ENCODE measurements at places on chromosomes 16 and 17.

DNA sequence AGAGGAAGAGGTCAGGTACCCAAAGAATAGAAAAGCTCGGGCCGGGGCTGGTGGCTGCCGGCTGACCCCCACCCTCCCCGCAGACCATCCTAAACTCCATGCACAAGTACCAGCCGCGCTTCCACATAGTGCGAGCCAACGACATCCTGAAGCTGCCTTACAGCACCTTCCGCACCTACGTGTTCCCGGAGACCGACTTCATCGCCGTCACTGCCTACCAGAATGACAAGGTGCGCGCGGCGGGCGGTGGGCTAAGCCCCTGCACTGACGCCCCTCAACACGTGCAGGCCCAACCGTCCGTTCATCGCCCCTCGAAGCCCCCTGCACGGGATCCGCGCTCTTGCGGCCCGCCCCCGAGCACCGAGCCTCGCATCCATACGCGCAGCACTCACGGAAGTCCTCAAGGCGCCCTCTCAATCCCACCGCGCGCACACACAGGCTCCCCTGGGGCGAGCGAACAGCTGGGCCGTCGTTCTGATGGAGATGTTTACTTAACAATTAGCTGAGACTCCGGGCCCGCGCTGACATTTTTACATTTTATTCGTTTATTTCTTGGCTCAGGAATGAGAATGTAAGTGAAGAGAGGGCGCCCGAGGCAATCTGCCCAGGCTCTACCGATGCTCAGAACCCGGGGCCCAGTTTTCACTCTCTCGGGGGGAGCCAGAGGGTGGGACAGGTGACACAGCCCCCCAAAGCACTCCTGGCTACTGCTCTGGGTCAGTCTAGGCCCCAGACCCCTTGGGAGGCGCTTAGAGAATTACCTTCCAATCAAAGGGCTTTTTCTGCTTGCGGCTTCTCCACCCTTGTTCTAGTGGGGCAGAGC lies 3.5 kb downstream of the TBX2 start:
- no peak for DNase-seq

- no peak for DNase-seq
These were observed 57.0 kb downstream of the BMERB1 start for GRCh38 chr16:15491411-15491810.

GRCh38 chr17:17391668-17392370 lies 85.0 kb upstream of the MED9 start:
- DNase-seq: no peak

- DNase-seq: no peak
These were observed 49.0 kb upstream of the ENPP7 start for GRCh38 chr17:79681628-79682261.

DNA sequence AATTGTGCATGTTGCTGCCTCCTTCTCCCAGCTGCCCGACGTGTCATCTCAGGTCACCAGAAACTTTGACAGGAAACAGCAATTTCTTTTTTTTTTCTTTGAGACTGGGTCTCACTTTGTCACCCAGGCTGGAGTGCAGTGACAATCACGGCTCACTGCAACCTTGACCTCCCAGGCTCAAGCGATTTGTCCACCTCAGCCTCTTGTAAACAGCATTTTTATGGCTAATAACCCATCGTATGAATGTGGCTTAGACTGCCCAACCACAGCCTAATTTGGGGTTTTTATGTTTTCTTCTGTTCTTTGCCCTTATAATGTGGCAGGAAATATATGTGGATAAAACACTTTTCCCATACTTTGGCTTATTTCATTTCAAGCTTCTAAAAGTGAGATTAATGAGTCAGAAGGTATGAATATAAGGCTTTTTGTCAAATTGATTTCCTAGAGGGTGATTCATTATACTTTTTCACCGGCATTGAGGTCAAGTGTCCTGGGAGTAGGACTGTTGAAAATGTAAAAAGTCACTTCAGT lies 31.0 kb upstream of the SLC5A10 start:
- DNase-seq: no peak

DNA sequence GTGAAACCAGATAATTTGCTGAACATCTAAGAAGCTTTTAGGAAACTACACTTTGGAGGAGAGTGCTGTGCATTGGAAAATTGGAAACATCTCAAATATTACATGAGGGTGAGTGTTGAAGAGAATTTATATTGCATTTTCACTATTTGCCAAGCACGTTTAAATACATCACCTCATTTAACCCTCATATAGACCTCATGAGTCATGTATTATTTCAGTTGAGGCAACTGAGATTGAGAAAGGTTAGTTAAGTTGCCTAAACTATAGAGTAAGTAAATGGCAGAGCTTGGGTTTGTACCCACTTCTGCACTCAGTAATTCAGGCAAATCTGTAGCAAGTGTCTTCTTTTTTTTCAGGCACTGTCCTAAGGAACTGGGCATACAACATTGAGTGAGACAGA lies 3.7 kb upstream of the NLK start:
- DNase-seq: no peak

DNA sequence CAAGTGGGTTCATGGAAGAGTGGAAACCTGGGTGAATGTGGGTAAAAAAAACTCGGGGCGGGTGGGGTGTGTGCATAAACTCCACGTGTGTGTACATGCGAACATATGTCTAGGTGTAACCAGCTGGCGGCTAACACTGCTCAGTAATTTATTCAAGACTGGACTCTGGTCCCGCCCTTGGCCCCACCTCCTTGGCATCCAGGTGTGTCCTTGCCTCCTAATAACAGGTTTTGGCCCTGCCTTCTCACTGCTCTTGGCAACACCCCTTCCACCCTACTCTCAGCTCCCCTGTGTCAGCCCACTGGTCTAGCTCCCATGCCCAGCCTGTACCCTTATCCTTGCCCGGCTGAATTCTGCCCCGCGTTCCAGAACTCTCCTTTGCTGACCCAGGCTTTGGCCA lies 8.3 kb downstream of the FLII start:
- DNase-seq: no peak

DNA sequence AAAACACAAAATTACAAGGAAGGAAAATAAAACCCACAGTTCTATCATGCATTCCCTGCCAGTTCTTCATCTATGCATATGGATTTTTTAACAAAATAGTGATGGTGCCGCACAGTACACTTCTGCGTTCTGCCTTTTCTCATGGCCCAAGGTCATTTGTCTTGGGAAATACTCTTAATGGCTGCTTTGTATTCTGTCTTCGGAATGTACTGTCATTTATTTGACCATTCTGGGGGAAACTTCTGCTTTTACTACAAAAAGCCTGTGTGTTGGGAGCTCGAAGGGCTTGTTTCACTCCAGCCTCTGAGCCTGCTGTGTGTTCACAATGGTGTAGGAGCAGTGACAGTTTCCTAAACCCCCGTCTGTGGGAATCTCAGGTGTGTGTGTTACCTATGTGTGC lies 82.8 kb upstream of the SEC14L1 start:
- DNase-seq: no peak

GRCh38 chr17:55735731-55736405 lies 13.2 kb upstream of the TMEM100 start:
- DNase-seq: no peak

DNA sequence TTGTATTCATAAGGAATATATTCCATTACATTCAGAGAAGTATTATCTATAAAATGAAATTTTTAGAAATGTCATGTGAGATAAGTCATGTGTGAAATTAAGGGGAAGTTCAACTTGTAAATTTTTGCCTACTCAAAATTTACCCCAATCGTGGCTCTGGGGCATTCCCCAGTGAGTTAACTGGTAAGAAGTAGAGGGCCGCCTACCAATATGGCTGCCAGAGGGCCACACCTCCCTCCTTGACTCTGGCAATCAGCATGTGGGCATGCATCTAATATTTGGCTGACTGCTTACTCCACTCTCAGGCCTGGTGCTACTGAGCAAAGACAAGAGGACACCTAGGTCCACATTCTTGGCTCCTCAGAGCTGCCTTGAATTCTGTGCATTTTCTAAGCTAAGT lies 39.7 kb upstream of the CNTNAP4 start:
- no peak for DNase-seq

DNA sequence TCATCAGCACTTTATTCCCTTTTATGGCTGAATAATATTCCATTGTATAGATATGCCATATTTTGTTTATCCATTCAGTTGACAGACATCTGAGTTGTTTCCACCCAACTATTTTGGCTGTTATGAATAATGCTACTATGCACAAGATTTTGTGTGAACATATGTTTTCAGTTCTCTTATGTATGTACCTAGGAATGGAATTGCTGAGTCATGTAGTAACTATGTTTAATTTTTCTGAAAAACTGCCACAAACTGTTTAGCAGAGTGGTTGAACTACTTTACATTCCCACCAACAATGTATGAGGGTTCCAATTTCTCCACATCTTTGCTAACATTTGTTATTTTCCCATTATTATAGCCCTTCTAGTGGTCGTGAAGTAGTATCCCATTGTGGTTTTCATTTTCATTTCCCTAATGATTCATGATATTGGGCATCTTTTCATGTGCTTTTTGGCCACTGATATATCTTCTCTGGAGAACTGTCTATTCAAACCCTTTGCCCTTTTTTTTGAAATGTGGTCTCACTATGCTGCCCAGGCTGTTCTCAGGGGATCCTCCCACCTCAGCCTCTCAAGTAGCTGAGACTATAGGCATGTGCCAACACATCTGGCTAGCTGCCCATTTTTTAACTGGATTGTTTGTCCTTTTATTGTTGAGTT lies 26.3 kb downstream of the SMURF2 start:
- DNase-seq: no peak

GRCh38 chr16:57999366-57999970 lies 1.0 kb downstream of the ZNF319 start:
- peak; percentile 7 for DNase-seq

GRCh38 chr16:79170555-79171246 lies 429.8 kb downstream of the MAF start:
- DNase-seq: no peak

- no peak for DNase-seq
These were observed 191.2 kb downstream of the MSI2 start for GRCh38 chr17:57447357-57447989.

- DNase-seq: peak; percentile 22
These were observed 20.3 kb upstream of the HOXB9 start for GRCh38 chr17:48646183-48647102.

GRCh38 chr16:75590920-75591843 lies 25.0 kb downstream of the GABARAPL2 start:
- DNase-seq: no peak

GRCh38 chr17:29158096-29158487 lies 22.1 kb downstream of the MYO18A start:
- DNase-seq: no peak

DNA sequence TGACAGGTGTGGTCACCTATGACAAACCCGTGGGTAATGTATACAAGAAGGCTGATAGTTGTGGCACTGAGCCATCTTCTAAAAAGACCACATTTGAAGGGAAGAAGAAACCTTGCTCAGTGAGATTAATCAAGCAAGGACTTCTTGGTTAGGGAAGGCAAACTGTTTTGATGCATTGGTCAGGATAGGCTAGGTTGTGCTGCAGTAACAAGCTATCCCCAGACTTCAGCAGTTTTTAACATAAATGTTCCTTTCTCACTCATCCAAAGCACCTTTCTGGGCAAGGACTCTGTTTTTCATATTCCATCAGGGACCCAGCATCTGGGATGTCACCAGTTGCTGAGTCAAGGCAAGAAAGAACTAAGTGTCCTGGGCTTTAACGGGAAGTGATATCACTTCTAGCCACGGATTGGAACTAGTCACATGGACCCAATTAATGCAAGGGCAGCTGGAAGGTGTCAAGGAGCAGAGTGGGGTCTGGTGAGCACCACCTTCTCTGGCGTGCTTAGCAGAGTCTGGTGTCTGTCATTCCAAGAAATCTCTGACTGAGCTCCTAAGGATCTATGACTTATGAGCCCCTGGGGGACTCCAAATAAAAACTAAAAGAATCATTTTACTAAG lies 52.0 kb upstream of the CCL2 start:
- no peak for DNase-seq

GRCh38 chr17:80825471-80826345 lies 165.9 kb upstream of the CHMP6 start:
- DNase-seq: no peak

DNA sequence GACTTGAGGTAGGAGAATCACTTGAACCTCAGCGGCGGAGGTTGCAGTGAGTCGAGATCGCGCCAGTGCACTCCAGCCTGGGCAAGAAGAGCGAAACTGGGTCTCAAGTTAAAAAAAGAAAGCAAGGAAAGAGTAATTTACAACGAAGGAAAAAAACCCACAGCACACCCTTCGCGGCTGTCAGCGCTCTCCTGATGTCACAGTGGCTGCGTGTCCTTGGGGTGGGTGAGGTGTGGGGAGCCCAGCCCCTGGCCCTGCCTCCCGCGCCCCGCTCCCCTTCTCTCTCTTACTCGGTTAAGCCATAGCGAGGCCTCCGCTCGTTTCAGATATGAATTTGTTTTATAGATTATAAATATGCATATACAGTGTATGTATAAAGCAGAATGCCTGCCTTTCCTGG lies 740 bp upstream of the JPT2 start:
- DNase-seq: no peak

- no peak for DNase-seq
These were observed 24.4 kb downstream of the NAA60 start for GRCh38 chr16:3467921-3468320.

DNA sequence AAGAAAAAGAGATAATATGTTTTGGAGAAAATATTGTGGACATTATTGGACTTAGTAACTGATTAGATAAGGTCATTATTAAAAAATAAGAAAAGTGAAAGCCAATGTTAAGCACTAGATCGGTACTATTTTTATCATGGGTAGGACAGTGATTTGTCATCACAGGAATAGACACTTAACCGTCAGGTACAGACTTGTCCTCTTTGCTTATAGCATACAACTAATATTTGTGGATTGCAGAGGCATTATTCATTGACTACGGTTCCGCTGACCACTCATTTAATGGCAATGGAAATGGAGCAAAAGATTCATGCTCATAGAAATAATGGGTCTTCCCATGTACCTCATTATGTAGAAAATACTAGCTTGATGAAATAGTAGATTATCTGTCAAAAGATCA lies 596.3 kb upstream of the CA10 start:
- no peak for DNase-seq

- DNase-seq: no peak
These were observed 10.3 kb downstream of the SLC47A2 start for GRCh38 chr17:19705771-19706770.

DNA sequence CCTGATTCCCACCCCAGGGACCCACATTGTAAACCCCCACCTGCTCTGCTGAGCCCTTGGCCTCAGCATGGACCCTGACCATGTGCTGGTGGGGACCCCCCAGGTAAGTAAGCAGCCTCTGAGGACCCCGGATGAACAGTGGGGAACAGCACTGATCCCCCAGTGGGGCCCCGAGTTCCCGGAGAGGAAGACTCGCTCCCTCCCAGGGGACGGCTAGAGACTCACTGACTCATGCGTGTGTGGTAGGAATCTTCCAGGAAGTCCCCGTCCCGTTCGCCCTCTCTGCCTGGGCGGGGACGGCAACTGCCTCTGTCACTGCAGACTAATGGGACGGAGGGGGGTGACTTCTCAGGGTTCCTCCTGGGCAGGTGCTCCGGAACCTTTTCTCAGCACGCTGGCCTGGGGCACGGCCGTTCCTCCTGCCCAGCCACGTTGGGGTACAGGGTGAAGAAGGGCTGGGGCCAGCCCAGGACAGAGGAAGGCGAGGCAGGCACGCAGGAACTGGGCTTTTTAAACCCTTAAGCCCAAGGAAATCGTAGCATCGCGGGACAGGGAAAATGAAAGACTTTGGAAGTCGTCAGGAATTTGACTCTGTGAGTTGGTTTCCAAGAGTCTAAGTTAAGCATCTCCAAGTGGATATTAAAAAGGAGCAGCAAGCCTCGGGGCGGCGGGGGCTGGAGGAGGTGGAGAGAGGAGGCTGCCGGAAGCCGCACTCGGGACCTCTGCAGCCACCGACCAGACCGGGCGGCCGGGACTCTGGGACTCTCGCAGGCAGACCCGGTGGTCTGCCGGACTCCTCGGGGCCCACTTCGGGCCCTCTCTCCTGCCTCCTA lies 178.7 kb downstream of the SEC14L1 start:
- DNase-seq: peak; percentile 17

Measured in glutamatergic neuron (in vitro differentiated cells).